ENCODE measurements at places on chromosomes 7 and 10.

DNA sequence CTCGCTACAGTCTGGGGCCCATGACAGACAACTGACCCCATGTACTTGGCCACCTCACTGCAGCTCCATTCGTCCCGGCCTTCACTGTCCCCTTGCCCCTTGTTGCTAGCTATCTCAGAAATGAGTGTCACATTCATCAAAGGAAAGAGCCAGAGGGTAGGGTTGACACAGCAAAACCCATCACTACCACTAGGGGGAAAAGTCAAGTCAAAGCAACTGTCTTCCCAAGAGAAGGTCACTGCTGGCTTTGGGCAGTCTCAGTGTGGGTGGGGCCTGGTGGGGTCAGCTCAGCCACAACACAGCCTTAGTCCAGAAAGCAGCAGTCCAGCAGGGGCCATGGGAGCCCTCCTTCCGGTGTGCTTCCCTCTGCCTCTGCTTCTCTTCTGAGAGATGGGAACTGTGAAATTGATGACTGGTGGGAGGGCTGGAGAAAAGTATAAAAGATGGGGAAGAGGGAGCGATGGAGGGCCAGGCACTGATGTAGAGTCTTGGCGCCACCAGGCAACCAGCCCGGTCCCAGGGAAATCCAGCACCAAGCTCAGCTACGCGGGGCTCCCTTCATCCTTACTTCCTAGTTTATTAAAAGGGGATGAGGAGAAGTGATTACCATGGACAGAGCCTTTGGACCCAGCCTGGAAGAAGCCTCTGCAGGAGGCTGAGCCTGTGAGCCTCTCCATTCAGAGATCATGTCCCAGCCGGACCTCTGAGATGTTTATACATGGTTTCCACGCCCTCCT, 58.0 kb downstream of the PLXNA4 start:
- DNase-seq, result no peak

DNA sequence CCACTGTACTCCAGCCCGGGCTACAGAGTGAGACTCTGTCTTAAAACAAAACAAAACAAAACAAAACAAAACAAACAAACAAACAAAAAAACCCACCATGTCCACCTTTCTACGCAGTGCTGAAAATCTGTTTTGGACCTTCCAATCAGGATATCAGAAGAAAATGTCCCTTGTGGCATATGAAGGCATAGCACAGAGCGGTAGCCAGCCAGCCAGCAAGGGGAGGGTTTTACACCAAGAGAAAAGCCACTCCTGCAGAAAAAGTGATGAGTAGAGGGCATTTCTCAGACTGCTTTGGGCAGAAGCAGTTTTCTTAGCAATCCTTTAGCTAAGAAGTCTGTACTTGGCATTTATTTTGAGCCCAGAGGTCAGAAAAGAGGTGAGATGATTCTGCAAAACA, 612.2 kb downstream of the TYW1 start:
- DNase-seq, result no peak

DNA sequence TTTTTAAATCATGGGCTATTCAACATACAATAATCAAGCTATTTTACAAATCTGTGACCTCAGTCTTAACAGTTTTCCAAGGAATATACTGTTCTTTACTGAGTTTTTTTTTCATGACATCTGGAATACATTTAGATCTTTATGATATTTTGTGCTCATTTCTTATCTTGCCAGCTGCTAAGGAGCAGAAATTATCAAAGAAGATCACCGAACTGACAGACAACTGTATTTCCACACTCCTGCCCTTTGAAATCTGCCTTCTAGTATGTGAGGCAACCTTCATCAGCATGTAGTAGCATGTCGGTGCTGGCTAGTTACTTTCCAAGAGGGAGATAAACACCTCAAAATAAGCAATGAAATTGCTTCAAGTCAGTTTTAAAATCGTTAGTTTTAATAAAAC, 66.4 kb downstream of the NHLRC2 start:
- no peak for DNase-seq

DNA sequence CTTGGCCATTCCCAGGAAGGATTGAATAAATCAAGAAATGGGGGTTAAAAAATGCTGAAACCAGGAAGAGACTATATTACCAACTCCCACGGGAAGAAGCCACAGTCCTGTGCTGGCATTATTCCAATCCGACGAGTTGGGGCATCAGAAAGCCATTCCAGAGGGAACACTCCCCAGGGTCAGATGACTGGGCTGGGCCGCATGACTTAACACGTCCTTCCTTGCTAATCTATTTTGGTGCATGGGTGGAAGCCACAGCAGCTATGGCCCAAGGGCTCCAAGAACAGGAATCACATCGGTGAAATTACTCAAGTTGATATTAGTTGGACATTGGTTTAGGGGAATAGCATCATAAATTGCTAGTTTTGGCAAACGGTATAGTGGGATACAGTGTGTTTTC, 592.9 kb upstream of the NRP1 start:
- DNase-seq, result peak; percentile 11

- no peak for DNase-seq
Measured at GRCh38 chr7:14836571-14837189, 65.9 kb downstream of the DGKB start.

- no peak for DNase-seq
Measured at GRCh38 chr7:17732083-17732482, 208.2 kb downstream of the SNX13 start.

DNA sequence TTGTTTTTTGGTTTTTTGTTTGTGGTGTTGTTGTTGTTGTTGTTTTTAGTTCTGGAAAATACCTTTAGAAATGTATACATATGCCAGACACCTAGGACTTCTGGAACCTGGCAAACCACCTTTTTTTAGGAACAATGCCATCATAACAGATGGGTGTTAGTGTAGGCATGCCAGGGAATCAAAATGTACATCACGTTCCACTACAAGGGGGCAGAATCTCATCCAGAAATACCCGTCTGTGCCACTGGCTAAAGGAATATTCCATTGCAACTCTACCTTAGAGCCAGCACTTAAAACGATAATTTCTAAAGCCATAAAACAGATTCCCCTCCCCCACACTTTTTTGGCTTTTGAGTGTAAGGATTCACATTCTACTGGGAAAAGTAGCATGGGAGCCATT, 239.8 kb downstream of the ETV1 start:
- DNase-seq, result no peak

DNA sequence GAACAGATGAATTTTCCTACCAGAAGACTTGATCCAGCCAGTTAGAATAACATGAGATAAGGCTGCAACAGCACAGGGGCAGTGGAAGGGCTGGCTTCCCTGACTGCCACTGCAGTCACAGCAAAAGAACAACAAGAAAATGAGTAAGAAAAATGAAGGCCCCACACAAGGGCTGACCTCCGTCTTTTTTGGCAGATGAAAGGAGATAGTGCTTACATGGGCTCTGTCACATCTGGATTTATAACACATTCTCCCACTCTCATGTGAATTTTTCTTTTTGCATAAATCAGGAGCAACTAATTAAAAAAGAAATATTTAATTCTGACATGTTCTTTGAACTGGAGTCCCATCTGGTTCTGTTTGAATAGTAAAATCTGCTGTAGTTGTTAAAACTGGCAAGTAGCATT, 99.6 kb downstream of the NRP1 start:
- DNase-seq, result no peak

Data from suppressor macrophage (primary cell).